ENCODE measurements at places on chromosomes 3 and 15.

DNA sequence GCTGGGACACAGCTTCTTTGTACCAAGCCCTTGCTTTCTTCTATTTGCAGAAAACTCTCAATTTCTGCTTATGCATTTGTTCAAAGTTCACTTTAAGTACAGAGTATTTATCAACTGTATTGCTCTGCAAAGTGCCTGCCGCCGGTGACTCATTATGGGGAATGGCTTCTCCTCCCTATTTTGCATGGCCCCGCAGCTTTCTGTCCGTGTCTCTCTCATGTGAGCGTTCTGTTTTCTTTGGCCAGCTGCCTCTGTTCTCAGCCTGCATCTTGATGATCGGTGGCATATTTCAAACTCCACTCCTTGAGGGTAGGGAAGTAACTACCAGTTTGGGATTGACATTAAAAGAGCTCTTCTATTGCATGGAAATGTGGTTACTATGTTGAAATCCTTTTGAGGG is 28.6 kb upstream of the ST8SIA2 start:
- DNase-seq: no peak

GRCh38 chr3:44628716-44629115 is 3.9 kb downstream of the ZNF197 start:
- DNase-seq: no peak

DNA sequence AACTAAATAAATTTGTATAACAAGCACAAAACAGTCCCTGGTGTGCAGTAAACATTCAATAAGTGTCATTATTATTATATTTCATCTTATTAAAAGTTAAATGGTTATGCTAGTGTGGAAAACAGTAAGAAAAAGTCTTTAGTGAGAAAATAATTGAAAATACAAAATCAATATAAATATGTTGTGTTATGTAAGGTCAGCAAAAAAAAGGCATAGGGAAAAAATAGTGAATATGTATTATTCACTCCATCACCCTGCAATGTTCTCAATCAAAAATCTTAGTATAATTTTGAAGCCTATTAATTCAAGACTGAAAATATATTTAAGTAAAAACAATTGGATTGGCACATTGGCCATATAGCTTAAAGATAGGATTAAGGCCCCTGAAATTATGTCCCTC is 63.3 kb upstream of the KCNMB2 start:
- DNase-seq: no peak

GRCh38 chr3:185021256-185021655 is 131.6 kb downstream of the C3orf70 start:
- no peak for DNase-seq

- DNase-seq: no peak
Measured at GRCh38 chr15:62739507-62739906, 303.0 kb upstream of the TPM1 start.

DNA sequence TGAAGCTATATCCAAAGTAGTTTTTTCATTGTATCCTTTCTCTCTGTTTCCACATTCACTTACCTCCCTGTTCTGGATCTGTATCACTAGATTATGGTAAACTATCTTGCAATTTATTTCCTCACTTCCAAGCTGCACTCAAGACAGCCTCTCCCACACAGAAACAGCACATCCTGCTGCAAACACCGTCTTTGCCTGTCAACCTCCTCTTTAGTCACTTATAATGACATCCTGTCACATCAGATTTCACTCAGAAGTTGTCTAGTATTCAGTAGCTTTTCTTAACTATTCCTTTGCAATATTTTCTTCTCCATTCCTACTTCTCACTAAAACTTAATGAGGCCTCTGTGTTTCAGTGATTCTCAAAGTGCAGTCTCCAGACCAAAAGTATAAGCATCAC is 490.8 kb downstream of the IGSF11 start:
- DNase-seq: no peak

Measured in neural crest cell (in vitro differentiated cells).